Activated CD4-positive, alpha-beta memory T cell treated with anti-CD3 and anti-CD28 coated beads, Interleukin-2, amount 10 ng/mL, durations not matched to agents 7 days and 5 days (primary cell): ENCODE measurements at places on chromosomes 12 and 14. TPM values are rescaled to one million over a fixed set of nuclear protein-coding genes. Genes with fewer than 3 reads are reported as not detected.

ZBTB39 gene
- total RNA-seq = 7.8 TPM

TNS2 gene
- total RNA-seq = 0.78 TPM

CD4 gene
- 327 TPM for total RNA-seq

EVL gene
- 787 TPM for total RNA-seq

BIN2 gene
- total RNA-seq = 214 TPM

GLIPR1L1 gene
- not detected for total RNA-seq

SPATA7 gene
- 4.0 TPM for total RNA-seq

FAM161B gene
- 2.1 TPM for total RNA-seq

NAV3 gene
- total RNA-seq = not detected

NRL gene
- total RNA-seq = 2.1 TPM

MGAT4C gene
- not detected for total RNA-seq
